ENCODE measurements at places on chromosomes 13 and 19.

- no peak for DNase-seq
These were observed 6.6 kb downstream of the SIRT2 start for GRCh38 chr19:38892841-38893240.

DNA sequence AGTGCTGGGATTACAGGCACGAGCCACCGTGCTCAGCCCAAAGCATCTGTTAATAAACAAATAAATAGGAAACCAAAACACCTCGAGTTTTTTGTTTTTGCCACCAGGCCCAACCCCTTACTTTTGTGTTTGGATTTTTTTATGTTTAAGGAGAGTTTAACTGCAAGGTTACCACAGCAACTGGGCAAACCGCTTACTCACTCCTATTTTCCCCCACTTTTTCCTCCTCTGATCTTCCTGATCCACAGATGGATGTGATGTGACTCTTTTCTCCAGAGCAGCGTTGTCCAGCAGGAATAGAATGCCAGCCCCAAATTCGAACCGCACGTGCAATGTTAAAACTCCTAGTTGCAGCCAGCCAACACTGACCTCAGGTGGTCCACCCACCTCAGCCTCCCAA lies 2.1 kb upstream of the PNMA8B start:
- DNase-seq = no peak

- no peak for DNase-seq
These were observed 10.1 kb downstream of the TINCR start for GRCh38 chr19:5557691-5558090.

GRCh38 chr13:84896128-84896527 lies 903.1 kb downstream of the SLITRK6 start:
- DNase-seq = peak; percentile 53

Measured in nephron progenitor cell (in vitro differentiated cells).